ENCODE measurements at places on chromosomes 5 and 9.
A peak's percentile ranks its signal among the peaks of the same experiment; 100 is the strongest.

GRCh38 chr9:73215249-73215648, 63.6 kb downstream of the ANXA1 start:
- no peak for DNase-seq

- no peak for DNase-seq
Observed at GRCh38 chr5:141492168-141492885, 3.4 kb downstream of the PCDHGC5 start.

- DNase-seq: peak; percentile 47
Observed at GRCh38 chr5:42912184-42912798, 100.6 kb upstream of the SELENOP start.

- no peak for DNase-seq
Observed at GRCh38 chr9:131017067-131017466, 8.1 kb downstream of the LAMC3 start.

- no peak for DNase-seq
Observed at GRCh38 chr5:73447530-73448462, 781 bp downstream of the FOXD1 start.

DNA sequence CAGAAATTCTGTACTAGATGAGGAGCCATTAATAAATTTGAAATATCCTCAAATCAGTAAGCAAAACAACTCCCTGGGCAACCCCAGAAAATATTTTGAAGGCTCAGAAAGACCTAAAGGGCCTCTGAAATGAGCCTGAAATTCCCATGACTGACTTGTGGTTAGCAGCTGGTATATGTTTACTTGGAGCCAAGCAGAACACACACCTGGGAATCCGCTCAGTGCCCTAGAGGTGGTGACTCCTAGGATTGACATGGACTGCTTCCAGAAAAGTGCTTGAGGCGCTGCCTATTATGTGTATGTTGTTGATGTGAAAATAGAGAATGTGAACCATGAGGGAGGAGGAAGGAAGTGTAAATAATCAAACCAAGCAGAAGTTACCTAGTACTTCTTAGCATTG, 14.7 kb downstream of the RFK start:
- DNase-seq: no peak

DNA sequence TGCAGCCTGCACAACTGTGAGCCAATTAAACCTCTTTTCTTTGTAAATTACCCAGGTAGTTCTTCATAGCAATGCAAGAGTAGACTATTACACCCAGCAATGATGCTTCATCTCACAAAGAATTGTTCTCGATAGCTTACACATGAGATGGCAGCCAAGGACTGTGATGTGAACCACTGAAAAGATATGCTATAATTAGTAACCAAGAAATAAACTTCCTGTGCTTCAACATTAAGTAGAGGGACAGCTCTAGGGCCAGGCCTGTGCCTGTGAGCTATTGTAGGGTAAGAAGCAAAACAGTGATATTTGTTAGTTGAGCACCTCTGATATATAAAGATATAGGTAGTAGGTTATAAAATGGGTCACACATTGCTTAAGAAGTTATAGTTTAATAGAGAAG, 41.8 kb upstream of the DPYSL3 start:
- no peak for DNase-seq

DNA sequence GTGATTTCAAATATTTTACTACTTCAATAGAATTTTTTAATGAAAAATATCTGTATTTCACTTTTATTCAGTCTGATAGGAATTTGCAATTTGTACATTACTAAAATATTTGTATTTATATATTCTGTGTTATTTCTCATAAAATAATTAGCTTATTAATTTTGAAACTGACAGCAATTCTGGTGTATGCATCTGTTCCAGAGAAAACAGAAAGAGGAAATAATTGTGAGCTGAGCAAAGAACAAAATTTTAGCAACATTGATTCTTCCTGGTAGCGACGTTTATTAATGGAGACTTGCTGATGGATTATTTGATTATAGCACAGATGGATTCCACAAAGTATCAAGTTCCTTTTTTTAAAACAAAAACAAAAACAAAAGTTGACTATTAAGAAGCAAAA, 61.0 kb downstream of the ST8SIA4 start:
- DNase-seq: no peak

DNA sequence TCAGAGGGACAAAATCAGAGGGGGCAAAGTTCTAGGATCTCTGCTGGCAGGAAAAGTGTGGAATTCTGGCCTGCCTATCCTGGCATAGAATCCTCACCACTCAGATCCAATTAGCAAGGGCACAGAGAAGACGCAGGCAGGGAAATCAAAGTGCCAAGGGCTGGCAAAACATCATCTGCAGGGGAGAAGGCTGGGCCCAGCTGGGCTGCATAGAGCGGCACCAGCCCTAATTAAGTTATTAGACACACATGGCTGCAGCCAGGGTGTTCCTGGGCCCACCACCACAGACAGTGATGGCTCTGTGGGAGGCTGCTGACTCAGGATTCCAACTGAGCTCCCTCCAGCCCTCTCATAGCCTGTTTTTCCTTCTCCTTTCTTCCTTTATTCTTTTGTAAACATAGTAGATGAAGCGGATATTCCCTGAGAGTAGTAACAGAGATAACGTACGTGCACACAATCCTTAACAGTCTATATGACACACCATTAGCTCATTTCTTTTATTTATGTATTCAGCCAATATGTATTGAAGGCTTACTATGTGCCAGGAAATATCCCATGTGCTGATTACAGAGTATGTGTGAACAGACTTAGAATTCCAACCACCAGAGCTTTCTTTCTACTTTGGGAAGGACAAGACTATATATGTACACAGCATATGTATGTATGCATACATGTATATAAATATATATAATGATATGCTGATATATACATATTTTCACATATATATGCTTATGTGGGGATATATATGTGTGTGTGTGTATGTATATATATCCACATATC, 236.1 kb downstream of the ASTN2 start:
- no peak for DNase-seq

- no peak for DNase-seq
Observed at GRCh38 chr9:26371236-26371635, 521.4 kb downstream of the CAAP1 start.

DNA sequence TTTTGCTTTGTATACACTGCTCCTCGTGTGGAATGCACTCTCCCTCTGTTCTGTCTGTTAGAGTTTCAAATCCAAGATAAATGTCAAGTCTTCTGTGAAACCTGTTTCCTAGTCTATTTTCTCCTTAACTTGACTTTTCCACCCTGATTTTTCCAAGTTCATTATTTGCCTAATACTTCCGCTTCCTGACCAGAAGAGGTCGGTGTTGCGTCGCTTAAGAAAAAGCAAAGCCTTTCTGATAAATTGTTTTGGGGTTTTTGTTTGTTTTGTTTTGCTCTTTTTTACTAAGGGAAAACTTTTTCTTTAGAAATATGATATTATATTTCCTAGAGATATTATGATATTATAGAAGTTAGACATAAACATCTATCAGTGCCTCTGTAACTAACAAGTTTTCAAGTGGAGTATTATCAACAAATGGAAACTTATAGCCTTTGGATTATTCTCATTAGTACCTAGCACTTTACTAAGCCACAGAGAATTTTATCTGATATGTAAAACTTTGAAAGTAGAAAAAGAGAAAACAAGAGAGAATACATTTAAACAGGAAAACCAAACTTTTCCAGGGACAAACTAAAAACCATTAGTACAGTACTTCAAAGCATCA, 55.8 kb downstream of the PHAX start:
- DNase-seq: peak; percentile 3

- DNase-seq: no peak
Observed at GRCh38 chr5:44641820-44642219, 166.9 kb upstream of the MRPS30 start.

- DNase-seq: no peak
Observed at GRCh38 chr9:117718085-117718484, 13.9 kb downstream of the TLR4 start.

- DNase-seq: no peak
Observed at GRCh38 chr9:110208031-110208430, at the start of gene C9orf152. Gene C9orf152, minus strand, starts transcription at chr9:110208159. Its CDS starts 580 bp downstream, at chr9:110207579.

GRCh38 chr5:83554686-83555085, 83.1 kb downstream of the VCAN start:
- DNase-seq: no peak

DNA sequence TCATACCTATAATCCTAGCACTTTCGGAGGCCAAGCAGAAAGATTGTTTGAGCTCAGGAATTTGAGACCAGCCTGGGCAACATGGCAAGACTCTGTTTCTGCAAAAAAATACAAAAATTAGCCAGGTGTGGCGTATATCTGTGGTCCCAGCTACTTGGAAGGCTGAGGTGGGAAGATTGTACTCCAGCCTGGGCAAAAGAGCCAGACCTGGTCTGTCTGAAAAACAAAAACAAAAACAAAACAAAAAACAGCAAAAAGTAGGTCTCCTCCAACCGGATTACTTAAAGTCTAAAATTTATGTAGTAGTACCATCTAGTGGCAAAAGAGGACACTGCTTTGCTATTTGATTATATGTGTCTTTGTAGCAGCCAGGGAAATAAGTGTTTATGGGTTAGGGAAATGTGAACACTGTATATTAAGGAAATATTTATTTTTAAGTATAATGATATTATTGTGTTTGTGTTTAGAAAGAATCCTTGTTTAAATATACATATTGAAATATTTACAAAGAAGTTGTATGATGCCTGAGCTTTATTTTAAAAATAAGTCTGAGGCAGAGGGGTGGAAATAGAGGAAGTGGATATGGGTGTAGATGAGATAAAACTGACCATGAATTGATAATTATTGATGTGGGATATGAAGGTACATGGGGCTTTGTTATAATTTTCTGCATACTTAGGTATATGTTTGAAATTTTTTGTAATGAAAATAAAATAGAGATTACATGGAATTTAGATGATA, 20.0 kb downstream of the APC start:
- no peak for DNase-seq

DNA sequence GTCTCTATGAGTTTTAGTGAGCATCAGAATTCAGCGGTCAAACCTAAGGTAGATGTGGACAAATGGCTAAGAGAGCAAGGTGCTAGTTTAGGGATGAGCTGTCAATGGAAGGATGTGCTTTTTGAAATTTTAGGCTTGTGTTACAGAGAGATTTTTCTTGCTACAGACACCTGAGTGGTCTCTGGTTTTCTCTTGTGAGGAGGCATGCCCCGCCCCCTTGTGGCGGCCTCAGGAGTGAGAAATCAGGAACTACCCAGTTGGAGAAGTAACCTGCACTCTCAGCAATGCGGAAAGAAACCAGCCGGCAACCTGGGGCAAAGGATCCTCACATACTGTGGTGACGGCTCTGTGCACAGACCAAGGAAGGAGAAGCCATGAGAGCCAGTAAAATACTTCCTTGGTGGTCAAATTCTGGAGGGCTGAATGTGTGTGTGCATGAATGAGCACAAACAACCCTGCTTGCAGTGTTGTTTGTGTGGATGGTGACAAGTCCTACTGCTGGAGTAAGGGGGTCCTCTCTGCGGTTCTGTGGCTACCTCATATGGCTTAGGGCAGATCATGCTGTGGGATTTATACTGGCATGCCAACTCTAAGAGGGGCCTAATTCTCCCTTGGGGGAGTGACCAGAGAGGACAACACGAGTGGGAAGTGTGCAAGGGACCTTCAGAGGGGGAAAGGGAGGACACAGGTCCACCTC, 16.7 kb upstream of the HSD17B4 start:
- DNase-seq: peak; percentile 71

DNA sequence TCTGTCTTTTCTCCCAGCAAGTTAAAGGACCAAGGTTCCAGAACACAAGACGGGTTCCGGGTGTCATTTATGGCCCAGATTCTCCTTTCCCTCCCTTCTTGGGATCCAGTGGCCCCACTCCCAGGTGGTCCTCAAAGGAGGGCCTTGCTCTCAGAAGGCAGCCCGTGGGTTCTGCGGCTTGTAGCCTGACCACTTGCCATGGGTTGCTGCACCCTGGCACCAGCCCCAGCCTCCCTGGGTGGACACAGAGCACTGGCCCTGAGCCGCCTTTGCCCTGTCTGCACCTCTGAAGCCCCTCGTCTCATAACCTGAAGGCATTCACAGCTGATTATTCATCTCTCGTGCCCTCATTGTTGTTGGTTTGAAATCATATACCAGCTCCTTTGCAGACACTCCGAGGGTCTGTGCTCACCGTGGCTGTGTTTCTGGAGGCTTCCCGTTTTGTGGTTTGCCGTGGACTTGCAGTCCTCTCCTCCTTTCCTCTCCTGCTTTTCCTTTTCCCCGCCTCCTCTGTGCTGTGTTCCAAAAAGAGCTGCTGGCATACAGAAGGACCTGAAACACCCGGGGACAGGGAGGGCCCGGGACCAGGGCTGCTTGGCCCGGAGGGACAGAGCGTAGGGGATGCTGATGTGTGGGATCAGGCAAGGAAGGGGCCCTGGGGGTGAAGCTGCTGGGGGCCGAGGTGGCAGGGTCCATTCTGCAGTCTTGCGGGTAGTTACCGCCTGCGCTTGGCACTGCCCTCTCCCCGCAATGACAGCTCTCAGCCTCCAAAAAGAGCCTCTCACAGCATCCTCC, 49.5 kb upstream of the FCN2 start:
- no peak for DNase-seq

DNA sequence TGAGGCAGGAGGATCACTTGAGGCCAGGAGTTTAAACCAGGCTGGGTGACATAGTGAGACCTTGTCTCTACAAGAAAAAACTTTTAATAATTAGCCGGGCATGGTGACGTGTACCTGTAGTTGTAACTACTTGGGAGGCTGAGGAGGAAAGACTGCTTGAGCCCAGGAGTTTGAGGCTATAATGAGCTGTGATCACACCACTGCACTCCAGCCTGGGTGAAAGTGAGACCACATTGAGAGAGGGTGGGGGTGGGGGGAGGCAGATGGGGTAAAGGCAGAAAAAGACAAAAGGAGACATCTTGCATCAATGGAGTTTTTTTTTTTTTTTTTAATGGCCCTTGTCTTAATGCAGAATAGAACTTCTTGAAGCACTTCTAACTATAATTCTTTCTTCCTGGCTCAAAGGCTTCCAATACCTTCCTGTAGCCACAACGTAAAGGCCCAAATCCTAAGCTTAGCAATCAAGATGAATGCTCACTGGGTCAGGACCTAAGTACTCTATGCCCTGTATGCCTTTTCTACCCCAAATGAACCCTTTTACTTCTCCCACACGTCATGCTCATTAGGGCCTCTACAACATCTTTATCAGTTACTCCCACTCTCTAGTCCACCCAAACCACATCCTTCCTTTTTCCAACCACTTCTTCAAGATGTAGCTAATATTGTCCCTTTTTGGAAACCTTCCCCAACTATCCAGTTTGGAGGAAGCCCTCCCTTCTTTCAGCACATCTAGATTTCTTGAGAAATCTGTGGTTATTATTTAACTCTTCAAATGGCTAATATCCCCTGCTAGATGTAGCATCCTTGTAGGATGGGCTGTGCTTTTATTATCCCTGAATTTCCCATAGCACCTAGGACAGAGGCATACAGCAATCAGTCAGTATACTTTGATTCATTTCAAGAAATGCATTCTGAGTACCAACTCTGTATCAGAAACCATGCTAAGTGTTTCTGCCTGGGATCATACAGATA, 40.8 kb downstream of the CSF2 start:
- no peak for DNase-seq

DNA sequence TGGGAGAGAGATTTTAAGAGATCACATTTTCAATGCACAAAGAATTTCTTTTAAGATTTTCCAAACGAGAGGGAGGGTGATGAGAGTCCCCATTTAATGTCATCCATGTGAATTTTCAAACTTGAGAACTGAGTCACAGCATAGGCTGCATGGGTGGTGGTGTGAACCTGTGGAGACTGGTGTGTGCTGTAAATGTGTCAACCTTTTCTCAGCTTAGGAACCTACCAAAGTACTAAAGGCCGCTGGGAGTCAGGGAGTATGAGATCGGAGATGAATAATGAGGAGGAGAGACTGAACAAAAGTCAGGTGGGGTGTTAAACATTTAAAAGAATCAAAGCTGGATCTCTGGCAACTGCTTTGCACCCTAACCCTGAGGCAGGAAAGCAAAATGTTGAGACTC, 7.5 kb downstream of the ALDH1A1 start:
- no peak for DNase-seq
